ENCODE measurements at places on chromosomes 5 and 9.

- no peak for DNase-seq
Measured at GRCh38 chr5:10520706-10521105, 43.2 kb upstream of the ANKRD33B start.

DNA sequence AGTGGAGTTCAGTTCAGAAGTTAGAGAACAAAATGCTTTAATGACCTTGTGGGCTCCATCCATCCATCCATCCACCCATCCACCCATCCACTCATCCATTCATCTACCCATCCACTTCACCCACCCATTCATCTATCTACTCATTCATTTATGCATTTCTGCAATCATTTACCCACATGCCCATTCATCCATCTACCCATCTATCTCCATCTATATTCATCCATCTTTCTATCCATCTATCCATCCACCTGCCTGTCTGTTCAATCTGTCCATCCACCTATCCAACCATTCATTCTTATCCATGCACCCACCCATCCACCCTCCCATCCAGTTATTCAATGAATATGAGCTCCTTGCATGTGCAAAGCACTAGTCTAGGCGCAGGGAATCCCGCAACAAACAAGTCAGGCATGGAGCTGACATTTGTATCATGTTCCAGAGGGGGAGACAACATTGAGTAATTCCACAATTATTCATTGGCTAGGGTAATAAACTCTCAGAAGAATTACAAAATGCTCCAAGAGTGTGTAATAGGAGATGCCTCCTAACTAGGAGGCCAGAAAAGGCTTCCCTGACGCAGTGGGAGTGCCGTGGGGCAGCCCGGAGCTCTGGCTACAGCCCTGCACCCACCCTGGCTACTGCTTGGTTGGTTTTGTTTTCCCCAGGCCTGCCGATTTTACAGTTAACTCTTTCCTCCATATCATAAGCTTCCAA is 211.2 kb downstream of the NXNL2 start:
- no peak for DNase-seq

DNA sequence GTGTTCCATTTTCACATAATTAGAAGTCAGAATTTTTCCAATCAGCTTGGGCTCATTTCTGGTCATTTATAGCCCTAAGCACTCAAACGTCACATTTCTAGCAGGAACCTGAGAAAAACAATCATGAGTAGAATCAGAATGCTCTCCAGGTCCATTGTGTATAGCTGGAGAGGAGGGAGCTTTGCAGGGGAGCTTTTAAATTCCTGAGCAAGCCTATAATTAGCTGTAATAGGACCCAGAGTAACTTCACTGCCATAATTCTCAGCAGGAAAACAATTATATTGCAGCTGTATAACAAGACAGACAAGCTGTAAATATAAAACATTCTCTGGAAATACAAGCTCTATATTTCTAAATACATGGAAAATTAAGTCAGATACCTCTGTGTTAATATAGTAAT is 637.6 kb upstream of the SGCD start:
- DNase-seq, result no peak

DNA sequence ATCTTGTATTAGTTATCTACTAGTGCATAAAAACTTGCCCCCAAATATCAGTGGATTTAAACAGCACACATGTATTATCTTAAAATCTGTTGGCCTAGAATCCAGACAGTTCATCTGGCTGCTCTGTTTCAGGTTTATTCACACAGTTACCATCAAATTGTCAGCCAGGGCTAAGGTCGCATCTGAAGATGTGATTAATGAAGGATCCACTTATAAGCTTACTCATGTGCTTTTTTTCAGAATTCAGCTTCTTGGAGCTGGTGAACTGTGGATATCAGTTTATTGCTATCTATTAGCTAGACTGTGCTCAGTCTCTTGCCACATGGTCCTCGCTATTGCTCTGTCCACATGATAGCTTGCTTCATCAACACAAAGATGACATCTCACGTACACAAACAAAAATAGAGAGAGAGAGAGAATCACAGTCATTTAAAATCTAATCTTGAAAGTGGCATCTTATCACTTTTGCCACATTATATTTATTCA is 81.5 kb downstream of the PRDM9 start:
- no peak for DNase-seq

DNA sequence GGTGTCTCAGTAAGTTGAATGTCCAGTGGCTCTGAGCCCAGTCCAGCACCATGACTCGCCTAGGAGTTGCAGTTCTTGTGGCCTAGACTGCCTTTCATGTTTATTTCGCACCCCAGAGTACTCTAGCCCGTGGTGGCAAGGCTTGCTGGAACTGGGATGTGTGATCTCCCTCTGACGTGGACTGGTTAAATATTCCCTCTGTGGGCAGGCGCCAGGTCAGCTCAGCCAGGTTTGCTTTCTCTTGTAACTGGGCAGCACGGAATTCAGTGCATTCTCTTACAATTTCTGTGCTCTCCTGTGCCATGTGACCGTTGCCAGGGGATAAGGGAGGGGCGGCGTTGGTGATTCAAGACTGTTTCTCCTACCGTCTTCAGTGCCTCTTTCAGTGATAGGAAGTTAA is 270.8 kb downstream of the KDM4C start:
- DNase-seq, result peak; percentile 73

GRCh38 chr5:172584638-172585037 is 56.4 kb upstream of the NEURL1B start:
- DNase-seq, result no peak

- DNase-seq, result no peak
Measured at GRCh38 chr9:96038271-96038670, 162.8 kb downstream of the ERCC6L2 start.

DNA sequence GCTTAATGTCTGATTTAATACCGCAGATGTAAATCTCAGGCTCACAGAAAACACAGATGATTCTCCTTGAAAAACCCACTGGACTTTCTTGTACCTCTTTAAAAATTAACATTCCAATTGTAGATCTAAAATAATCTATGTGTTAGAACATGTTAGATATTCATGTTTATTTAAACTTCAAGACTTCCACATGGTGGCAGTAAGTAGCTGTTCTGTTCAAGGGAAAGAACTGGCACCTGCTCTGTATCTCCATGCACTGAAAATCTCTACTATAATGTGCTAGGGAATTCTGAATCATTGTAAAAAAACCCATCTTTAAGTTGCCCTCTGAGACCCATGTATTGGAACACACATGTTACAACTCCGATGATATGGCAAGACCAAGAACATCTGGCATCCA is 366.9 kb downstream of the DMRTA1 start:
- DNase-seq, result peak; percentile 21

GRCh38 chr9:104468261-104468660 is 35.8 kb upstream of the OR13F1 start:
- DNase-seq, result no peak

DNA sequence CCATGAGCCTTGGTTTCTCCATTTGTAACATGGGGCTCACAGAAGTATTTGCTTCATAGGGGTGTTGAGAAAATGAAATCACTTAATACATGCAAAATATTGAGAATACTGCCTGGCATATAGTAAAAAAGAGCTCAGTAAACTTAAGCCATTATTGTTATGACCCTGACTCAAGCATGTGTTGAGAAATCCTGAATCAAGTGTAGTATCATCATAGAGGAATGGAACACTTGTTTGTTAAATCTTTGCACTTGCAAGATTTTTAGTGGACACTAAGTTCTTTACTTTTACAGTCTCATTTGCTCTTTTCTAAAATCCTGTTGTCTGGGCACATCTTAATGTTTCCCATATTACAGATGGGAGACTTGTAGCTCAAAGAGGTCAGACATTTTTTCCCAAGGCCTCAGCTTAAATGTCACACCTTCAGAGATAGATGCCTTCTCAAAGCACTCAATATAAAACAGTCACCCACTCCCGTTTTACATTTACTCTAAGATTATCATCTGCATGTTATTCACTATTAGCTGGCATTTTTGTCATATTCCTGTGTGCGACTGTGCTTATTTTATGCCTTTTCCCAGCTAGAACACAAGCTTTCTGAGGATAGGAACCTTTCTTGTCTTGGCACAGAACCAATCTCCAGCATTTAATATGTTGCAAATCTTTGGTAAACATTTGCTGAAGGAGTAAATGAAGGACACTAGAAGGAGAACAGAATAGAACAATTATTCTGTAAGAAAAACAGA is 250.0 kb upstream of the TNC start:
- no peak for DNase-seq

DNA sequence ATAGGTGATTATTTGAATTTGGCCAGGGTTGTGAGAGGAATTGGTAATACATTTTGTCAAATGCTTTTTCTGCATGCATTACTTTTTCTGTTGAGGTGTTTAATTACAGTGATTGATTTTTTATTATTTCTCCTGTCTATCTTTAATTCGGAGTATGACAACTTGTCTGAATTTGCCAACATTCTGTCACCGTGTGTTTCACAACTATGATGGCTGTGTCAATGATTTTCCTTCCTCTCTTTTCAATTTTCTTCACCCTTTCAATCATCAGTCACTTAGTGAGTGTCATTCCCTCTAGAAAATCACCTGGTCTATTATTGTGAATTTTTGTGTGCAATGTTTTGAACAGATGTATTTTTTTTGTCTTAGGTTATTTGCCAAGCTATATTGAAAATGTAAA is 1221.4 kb upstream of the CDH18 start:
- DNase-seq, result no peak

- DNase-seq, result no peak
Measured at GRCh38 chr5:132467287-132467984, 23.1 kb downstream of the IRF1 start.

DNA sequence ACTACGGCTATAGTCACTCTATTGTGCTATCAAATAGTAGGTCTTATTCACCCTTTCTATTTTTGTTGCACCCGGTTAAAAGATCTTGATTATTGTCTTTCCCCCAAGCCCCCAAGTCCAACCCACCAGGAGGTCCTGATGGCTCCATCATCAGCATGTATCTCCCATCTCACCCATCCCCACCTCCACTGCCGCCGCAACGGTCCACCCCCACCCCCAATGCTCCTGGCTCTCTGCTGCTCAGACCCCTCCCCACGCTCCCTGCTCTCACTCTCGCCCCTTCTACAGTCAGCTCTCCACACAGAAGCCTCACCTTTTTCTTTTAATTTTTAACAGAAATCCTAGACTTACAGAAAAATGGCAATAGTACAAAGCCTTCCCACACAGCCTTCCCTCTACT is 51.5 kb upstream of the SH3PXD2B start:
- DNase-seq, result no peak

DNA sequence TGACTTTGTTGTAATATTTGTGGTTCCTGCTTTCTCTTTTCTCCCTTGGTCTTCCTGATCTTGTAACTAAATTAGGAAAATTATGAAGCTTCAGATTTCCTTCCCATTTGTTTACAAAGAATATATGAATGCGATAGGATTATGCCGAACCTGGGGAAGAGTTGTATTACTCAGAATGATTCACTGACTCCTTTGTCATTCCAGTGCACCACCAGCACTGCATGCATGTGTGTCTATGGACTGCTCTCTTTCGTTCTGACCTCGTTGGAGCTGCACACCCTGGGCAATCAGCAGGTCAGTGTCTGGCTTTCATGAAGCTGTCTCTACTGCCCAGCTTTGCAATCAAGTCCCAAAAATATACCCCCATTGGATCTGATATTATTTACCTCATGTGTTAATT is 25.5 kb downstream of the NUP188 start:
- DNase-seq, result peak; percentile 35

DNA sequence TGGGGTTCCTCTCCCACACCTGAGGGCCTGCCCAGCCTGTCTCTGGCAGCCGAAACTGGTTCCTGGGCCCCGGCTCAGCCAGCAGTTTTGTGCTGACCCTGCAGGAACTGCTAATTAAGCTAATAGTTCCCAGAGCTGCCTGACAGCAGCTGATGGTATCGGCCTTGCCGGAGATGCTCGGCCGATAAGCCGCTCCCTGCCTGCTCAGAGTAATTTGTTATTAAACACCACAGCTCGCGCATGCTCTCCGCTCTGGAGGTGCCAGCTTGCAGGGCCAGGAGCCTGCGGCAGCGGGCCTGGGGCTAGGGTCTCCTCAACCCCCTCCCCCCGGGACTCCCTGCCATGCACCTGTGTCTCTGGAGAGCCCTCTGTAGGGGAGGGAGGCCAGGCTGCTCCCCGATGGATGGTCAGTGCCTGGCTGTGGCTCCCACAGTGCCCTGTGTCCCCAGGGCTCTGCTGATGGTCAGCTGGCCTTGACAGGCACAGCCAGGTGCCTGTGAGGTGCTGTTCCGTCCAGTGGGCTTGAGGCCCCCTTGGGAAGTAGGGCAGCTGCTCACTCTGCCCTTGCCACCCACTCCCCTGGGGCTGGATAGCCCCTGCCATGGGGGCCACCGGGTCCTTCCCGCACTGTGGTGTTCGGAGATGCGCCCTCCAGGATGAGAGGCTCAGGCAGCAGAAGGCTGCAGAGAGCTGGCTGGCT is 41.7 kb downstream of the RXRA start:
- DNase-seq, result no peak

- no peak for DNase-seq
Measured at GRCh38 chr9:121952611-121953010, 140.5 kb downstream of the TTLL11 start.

Measured in ACHN (cell line).